SIG-M5 (cell line): ENCODE measurements at places on chromosomes 12 and 14.

- no peak for DNase-seq
These were observed 371.1 kb downstream of the SEC23A start for GRCh38 chr14:38731962-38732361.

DNA sequence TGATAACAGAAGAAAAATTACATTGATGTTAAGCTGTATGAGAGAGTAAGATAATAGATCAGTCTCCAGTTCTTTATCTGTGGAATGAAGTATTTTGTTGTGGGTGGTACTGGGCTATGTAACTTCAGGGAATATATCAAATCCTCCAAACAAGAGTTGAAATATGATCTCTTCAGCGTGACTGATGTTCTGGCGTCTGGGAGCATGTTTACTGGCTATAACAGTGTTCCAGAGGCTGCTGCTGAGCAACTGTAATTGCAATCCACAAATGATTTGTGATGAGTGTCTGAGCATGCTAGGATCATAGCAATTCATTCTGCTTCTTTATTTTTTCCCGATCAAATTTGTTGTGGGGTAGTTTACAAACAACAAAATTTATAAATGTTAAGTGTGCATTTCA, 18.6 kb upstream of the CCDC198 start:
- no peak for DNase-seq

DNA sequence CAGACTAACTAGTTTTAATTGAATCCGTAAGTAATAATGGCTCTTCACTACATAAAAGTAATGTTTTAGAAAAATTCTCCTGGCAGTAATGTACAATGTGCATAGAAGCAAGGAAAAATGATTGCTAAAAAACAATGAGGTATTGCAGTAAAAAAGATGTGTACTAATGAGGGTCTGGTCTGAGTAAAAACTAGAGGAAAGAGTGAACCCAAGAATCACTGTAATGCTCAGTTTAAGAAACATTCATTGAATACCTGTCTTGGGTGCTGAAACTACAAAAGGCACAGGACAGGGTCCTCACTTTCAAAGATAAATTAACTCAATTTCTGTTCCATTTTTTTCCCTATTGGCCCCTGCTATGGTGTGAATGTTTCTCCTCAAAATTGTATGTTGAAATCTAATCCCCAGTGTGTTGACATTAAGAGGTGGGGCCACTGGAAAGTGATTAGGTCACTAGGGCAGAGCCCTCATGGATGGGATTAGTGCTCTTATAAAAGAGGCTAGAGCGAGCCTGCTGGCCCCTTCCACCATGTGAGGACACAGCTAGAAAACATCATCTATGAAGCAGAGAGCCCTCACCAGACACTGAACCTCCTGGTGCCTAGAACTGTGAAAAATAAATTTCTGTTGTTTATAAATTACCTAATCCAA, 51.6 kb downstream of the RPS6KA5 start:
- no peak for DNase-seq

GRCh38 chr12:52672321-52672933, 7.8 kb downstream of the KRT1 start:
- DNase-seq = no peak

DNA sequence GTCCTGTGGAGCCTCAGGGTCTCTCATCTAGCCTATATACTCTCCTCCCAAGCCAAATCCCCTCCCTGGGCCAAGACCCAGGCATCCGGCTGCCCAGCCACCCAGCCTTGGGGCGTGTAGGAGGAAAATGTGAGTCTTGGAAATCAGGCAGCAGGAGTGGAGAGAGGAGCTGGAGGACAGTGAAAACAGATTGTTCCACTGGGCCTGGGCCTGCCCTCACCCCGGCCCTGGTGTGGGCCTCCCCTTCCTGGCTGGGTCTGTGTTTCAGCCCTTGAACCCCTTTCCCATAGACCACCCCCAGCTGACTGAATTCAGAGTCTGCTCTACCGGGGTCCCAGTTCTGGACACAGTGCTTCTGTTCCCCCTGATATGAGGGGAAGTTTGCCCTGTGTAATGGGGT, 6.7 kb downstream of the ITGA5 start:
- no peak for DNase-seq

- DNase-seq = no peak
These were observed 93.0 kb downstream of the PLEKHA5 start for GRCh38 chr12:19222558-19222957.

GRCh38 chr14:68921666-68922065, 57.4 kb downstream of the ACTN1 start:
- no peak for DNase-seq
